MV-4-11 (cell line): ENCODE measurements at places on chromosomes 3 and 15.

GRCh38 chr3:139427283-139428060, 38.0 kb upstream of the COPB2 start:
- DNase-seq = peak; percentile 81

- no peak for DNase-seq
These were observed 188.4 kb upstream of the PFN2 start for GRCh38 chr3:150158943-150159625.

- DNase-seq = no peak
These were observed 232.9 kb upstream of the RGMA start for GRCh38 chr15:93321881-93322282.

- peak; percentile 94 for DNase-seq
These were observed 16.3 kb downstream of the C3orf20 start for GRCh38 chr3:14691239-14691638.

GRCh38 chr3:194050782-194051320, 85.1 kb upstream of the HES1 start:
- no peak for DNase-seq

DNA sequence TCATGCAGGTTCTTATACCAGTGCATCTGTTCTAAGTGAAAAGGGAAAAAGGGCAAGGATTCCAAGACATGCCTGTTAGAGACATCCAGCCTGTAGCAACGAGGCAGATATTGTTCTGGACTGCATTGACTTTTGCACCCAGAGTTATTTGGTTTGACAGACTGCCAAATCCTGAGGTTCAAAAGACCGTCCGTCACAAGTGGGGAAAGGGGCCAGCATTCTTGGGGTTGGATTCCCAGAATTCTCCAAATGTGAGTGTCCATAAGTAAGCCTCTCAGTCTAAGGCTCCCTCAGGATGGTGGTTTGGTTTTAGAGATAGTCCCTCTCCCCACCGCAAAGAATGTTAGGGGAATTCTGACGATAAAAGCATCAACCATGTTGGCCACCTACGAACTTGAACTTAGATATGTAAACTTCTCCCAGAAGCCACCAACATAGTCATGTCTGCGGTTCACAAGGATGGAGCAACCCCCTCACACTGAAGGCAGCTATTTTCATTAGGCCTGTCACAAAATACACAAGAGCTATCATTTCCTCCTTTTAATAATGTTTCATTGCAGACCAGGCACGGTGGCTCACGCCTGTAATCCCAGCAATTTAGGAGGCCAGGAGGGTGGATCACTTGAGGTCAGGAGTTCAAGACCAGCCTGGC, 13.6 kb upstream of the LACTB start:
- peak; percentile 81 for DNase-seq

GRCh38 chr3:195188426-195188927, 82.5 kb downstream of the XXYLT1 start:
- DNase-seq = no peak

GRCh38 chr15:99976811-99977271, 243.6 kb upstream of the LYSMD4 start:
- DNase-seq = peak; percentile 65

DNA sequence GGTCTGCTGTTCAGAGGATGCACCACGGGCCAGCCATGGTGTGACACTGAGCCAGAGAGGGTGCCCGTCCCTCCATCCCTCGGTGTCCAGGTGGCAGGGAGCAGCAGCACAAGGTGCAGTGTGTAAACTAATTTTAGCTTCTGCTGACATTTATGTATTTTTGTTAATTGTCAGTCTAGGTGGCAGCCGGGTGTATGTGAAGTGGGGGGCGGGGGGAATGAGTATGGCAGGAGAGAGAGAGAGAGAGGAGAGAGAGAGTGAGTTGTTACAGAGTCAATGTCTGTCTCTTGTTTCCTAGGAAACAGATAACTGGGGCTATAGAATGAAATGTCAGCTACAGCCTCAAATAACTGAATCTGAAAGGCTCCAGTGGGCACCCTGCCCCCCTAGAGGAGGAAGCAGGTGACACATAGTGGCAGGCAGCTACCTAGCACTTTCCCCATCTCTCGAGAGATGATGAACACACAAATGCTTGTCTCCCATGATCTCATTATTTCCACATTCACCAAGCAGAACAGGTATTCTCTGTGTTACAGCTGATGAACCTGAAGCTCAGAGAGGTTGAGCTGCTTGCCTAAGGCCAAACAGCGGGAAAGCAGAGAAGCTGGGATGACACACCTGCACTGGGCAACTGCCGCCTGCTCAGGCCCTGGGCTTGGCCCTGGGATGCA, 24.7 kb downstream of the RASGRF1 start:
- no peak for DNase-seq

- no peak for DNase-seq
These were observed 16.1 kb downstream of the RYR3 start for GRCh38 chr15:33326908-33327307.

- DNase-seq = no peak
These were observed 79.2 kb downstream of the CD47 start for GRCh38 chr3:108011616-108012015.

- DNase-seq = no peak
These were observed 8.5 kb downstream of the PPCDC start for GRCh38 chr15:75031848-75032247.

DNA sequence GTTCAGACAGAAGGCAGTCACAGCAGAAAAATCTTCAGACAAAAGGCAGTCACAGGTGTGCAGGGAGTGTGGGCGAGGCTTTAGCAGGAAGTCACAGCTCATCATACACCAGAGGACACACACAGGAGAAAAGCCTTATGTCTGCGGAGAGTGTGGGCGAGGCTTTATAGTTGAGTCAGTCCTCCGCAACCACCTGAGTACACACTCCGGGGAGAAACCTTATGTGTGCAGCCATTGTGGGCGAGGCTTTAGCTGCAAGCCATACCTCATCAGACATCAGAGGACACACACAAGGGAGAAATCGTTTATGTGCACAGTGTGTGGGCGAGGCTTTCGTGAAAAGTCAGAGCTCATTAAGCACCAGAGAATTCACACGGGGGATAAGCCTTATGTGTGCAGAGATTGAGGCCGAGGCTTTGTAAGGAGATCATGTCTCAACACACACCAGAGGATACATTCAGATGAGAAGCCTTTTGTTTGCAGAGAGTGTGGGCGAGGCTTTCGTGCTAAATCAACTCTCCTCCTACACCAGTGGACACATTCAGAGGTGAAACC, 27.6 kb downstream of the ZNF589 start:
- DNase-seq = no peak

DNA sequence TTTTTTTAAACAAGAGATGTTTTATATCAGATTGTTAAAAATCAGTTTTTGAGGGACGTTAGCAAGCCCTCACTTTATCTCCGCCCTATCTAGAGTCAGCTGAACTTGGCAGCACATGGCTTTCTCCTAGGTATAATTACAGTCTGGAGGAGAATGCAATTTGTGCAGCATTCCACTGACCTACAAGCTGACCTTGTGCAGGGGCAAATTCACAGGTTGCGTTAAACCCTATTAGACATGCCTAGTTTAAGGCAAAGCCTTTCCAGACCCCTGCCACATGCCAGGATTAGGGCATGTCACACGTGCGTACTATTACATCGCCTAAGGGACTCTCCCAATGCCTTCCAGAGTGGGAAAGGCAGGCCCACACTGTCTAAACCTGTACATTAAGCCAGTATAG, 224.0 kb downstream of the GREM1 start:
- DNase-seq = no peak

DNA sequence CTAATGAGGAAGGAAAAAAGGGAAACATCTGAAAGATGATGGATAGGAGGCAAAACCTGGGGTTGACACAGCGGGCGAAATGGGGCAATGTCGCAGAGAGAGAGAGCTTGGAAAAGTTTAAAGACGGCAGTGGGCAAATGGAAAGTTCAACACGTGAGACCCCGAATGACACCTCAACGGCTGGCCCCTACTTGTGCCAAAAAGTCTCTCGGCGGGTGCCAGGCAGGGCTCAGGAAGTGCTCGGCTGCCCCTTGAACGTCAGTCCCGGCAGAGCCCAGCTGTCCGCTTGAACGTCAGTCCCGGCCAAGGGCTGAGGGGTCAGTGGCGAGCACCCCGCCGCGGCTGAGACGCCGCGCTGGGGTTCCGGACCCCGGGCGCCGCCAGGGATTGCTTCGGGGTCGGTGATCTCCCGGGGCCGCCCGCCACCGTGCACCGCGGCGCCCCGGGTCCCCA, 658 bp downstream of the EOGT start:
- DNase-seq = peak; percentile 9

- no peak for DNase-seq
These were observed 26.5 kb downstream of the DAPK2 start for GRCh38 chr15:64019764-64020163.

DNA sequence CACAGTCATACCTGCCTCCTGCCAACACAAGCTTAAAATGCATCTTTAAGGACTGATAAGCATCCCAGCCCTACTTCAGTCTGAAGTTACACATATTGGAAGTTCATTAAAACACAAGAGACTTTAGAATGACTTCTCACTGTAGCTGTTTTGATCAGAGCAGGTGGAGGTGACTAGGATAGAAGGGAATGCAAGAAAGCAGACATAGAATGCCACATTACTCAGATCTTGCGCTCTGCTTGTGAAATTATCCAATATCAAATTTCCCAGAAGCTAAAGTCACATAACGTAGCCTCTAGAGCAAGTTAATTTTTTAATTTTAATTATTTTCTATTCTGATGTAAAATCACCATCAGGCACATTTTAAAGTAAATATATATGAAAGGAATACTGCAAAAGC, 306.5 kb downstream of the PLOD2 start:
- DNase-seq = no peak

DNA sequence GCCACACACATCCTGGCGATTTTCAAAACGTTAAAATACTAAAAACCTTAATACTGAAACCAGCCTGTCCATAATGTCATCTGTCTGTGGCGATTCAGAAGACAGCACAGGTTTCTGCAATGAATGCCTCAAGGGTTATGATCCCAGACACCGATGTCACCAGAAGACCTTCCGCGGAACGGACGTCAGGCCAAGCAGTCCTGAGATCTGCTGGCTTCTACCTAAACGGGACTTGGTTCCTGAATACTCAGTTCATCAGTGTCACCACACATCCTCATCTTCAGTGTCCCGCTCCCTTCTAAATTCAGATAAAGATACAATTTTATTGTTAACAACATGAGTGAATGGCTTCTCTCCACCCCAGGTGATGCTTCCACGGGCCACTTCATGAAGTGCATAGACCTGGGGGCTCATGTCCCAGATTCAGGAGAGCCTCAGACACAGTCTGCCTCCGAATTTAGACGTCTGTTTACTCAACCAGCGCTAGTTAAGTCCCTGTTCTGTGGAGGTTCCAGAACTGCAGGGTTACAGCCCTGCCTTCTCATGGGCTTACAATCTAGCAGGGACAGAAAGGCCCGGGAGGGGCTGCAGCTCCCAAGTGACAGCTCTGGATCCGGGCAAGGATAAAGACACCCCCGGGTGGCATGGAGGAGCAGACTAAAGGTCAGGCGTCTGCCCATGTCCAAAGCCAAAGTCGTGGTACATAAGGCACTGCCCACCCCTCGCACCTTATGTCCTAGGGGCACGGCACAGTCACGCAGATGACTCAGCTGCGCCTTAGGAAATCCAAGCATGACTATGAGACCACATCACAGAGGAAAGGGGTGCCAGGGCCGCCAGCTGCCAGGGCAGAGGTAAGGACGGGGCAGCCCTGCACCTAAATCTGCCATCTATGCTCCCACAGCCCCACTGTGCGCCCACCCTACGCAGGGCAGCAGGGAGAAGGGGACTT, 75.9 kb downstream of the VGLL4 start:
- DNase-seq = no peak

- DNase-seq = no peak
These were observed 193.2 kb upstream of the TPRG1 start for GRCh38 chr3:188978421-188979171.

DNA sequence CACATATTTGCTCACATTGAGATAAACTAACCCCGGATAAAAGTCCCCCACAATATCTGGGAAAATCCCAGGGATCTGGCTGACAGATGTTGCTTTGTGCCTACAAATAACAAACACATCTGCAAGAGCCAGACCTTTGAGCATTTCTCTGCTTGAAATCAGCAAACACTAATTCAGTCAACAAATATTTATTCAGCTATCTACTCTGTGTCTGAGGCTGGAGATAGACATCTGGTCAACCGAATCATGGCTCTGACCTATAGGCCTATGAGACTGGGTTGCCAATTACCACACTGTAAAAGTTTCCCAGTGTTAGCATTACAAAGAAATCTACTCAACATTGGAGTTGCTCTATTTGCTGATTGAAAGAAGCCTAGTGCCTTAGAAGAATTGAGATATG, 201.1 kb upstream of the CADPS start:
- no peak for DNase-seq

- no peak for DNase-seq
These were observed 15.8 kb upstream of the RAMAC start for GRCh38 chr15:82970078-82970686.

DNA sequence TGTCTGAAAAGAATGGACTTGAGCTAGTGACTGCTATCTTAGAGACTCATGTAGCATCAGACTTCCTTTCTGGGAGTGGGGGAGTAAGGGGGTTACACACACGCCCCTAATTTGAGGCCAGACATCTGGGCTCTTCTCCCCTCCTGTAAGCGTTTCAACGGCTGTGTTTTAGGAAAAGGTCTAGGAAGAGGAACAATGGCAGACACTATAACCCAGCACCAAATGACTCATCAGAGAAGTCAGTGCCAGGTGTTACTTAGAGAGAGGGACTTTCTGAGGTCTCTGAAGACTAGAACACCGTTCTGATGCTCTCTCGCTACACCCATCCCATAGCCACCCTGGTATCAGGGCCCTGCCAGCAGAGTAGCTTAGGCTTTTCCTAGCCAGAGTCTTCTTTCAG, 65.5 kb downstream of the SSUH2 start:
- DNase-seq = peak; percentile 72

DNA sequence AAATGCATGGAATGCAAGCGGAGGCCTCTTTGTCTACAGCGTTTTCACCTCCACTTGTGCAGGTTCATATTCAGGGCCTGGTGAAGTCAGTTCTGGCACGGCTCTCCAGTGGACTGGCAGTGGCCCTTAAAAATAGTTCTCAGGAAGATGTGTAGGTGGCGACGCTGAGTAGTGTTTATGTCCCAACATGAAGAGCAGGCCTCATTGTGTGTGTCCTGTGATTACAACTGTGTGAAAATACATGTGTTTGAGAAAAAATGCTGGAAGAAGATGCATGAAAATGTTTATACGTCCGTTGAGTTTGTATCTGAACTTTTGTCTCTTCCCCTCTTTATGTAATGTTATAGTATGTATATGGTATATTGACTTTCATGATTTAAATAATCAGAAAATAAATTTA, 7.2 kb downstream of the LIPC start:
- DNase-seq = peak; percentile 64

- no peak for DNase-seq
These were observed 17.6 kb upstream of the BOC start for GRCh38 chr3:113193719-113194118.

DNA sequence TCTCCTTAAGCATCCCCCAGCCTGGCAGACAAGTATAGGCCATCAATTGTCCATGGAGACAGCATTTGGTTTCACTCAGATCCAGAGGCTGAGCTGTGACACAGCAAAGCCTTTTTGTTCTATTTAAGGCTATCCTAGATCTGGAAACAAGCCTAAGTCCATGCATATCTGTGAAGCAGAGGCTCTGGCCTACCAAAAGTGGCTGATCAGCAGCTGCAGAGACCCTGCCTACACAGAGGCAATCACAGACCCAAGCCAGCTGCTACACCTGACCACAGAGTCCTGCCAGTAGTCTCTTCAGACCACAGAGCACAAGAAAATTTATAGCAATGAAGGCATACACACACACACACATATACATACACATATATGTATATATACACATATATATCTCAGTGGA, 501.7 kb upstream of the ARPP21 start:
- DNase-seq = no peak

GRCh38 chr3:5023777-5024346, 44.6 kb downstream of the BHLHE40 start:
- no peak for DNase-seq
